ENCODE measurements at places on chromosomes 5 and 9. TPM values are rescaled to one million over a fixed set of nuclear protein-coding genes. Genes with fewer than 3 reads are reported as not detected.

SGCD gene
- 4.8 TPM for total RNA-seq

PFN3 gene
- total RNA-seq: not detected

OXCT1 gene
- total RNA-seq: 15.0 TPM

C7 gene
- 0.09 TPM for total RNA-seq

SPATA31D4 gene
- total RNA-seq: not detected

SH2D3C gene
- total RNA-seq: 51.5 TPM

GABRA6 gene
- total RNA-seq: not detected

TMEM232 gene
- total RNA-seq: 1.0 TPM

LMNB1 gene
- 22.5 TPM for total RNA-seq

SCAI gene
- total RNA-seq: 4.8 TPM

REEP2 gene
- 1.0 TPM for total RNA-seq

GGTA1 gene
- 11.1 TPM for total RNA-seq

SET gene
- 558 TPM for total RNA-seq

PLAC8L1 gene
- not detected for total RNA-seq

SMIM33 gene
- total RNA-seq: not detected

NPR3 gene
- total RNA-seq: 0.26 TPM

SETX gene
- 90.7 TPM for total RNA-seq

TSSK1B gene
- not detected for total RNA-seq

CSF1R gene
- not detected for total RNA-seq

FGF18 gene
- total RNA-seq: under 0.01 TPM

AGXT2 gene
- total RNA-seq: not detected

FBP2 gene
- not detected for total RNA-seq

PIP5KL1 gene
- total RNA-seq: 1.7 TPM

All from dermis lymphatic vessel endothelial cell (primary cell).